ENCODE measurements at places on chromosomes 2 and 18.

GRCh38 chr2:230680463-230681170 is 32.0 kb upstream of the CAB39 start:
- no peak for DNase-seq

DNA sequence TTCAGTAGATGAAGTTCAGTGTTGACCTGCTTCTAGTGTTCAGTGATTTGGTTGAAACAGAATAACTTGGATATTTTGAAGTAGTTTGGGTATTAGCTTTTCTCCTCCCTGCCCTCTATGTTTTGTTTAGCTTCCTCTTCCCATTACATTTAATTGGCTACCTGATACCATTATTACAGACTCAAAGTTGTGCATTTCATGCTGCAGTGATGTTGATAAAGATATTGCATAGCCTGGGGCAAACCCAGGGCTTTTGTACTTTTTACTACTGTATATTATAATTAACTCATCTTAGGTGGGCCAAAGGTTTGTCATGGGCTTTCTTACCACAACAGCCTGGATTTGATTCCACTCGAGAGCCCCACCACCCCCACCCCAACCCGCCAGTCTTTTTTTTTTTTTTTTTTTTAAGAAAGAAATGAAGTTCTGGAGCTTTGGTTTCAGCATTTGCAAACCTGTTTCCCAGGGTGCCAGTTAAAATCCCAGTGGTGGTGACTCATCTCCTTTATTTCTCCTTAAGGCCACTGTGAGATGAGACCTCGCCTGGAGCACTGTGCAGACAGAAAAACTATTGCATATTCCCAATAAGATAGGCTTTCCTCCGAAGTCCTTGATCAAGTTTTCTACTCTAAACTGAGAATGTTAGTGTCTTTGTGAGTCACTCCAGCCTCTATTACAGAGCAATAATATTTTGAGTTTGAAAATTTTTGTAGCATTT is 393.7 kb upstream of the FANCL start:
- no peak for DNase-seq

DNA sequence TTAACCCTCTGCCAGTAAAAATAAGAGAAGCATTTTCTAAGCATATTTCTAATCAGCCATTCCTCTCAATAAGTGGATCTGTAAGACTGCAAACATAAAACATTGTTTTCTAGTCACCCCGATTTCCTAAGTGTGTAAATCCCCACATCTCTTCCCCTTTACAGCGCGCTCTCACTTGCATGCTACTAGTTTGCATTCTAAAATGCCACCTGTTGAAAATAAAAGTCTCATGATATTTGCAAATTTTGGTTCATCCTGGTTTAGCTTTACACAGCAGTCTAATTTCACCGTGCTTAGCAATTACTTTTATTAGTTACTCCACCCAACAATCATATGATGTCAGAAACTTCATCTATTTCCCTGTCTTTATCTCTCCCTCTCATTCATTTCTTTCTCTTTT is 1230.7 kb upstream of the ZEB2 start:
- DNase-seq = no peak

- DNase-seq = no peak
Measured at GRCh38 chr2:48105848-48106247, 199.6 kb upstream of the FBXO11 start.

GRCh38 chr2:207558079-207558491 is 28.3 kb downstream of the CREB1 start:
- no peak for DNase-seq

GRCh38 chr2:230362030-230362691 is 35.2 kb downstream of the SP140L start:
- DNase-seq = no peak

GRCh38 chr18:3151399-3152264 is 68.1 kb downstream of the MYOM1 start:
- no peak for DNase-seq

- no peak for DNase-seq
Measured at GRCh38 chr2:174776223-174776622, 12.0 kb upstream of the CHRNA1 start.

- DNase-seq = no peak
Measured at GRCh38 chr2:13413989-13414388, 697.3 kb downstream of the TRIB2 start.

DNA sequence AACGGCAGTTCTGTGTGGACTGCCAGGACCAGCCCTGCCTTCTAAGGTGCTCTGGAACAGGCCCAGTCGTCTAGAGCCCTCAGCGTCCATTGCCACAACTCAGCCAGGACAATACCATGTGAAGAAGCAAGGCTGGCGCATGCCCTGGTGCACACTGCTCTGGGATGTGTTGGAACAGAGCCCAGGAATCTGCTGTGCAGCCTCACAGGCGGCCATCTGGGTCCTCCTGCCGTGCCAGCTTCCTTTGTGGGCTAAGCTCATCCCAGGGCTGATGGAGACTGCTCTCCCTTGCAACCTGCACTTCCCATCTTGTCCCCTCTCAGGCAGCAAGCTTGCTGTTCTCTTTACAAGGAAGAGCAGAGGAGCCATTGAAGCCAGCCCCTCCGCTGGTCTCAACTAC is 246.4 kb upstream of the PXDN start:
- DNase-seq = no peak

- DNase-seq = no peak
Measured at GRCh38 chr2:16186661-16187481, 246.5 kb downstream of the MYCN start.

DNA sequence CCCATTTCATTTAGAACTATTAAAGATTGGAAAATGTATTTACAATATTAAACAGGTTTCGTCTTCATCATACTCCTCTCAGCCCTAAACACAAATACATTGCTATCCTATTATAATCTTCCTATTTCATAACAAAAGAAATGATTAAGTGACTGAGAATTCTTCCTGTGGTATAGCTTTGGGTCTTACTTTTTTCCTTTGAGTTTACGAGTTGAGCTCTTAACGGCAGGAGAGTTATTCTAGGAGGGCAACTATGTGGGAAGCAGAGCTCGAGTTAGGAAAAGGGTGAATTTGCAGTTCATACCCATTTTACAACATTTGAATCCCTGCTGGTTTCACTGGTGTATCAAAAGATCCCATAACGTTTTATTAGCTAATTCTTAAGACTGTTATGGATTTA is 105.0 kb downstream of the FIGN start:
- DNase-seq = no peak

GRCh38 chr2:7400628-7401027 is 483.4 kb downstream of the RNF144A start:
- DNase-seq = no peak

- no peak for DNase-seq
Measured at GRCh38 chr18:37412333-37412732, 153.3 kb downstream of the CELF4 start.

- no peak for DNase-seq
Measured at GRCh38 chr18:56988022-56988421, 158.9 kb upstream of the BOD1L2 start.

DNA sequence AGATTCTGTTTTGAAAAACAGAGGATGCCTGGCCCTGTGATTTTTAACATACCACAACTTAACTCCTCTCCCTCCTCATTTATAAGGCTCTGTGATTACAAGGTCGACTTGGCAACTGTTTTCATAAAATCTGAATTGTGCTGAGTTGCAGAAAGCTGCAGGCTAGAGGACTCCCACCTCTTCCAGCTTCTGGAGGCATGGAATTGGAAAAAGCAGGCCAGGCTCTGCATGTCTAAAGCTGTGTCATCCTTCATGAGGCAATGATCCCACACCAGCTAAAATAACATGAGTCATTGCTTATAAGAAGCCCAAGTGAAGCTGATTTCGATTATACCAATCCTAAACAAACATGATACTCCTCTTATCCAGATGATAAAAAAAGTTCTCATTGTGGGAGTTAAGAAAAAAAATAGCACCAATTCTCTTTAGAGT is 11.7 kb downstream of the ARHGAP28 start:
- no peak for DNase-seq

GRCh38 chr2:55876429-55877086 is 47.0 kb downstream of the EFEMP1 start:
- DNase-seq = no peak

DNA sequence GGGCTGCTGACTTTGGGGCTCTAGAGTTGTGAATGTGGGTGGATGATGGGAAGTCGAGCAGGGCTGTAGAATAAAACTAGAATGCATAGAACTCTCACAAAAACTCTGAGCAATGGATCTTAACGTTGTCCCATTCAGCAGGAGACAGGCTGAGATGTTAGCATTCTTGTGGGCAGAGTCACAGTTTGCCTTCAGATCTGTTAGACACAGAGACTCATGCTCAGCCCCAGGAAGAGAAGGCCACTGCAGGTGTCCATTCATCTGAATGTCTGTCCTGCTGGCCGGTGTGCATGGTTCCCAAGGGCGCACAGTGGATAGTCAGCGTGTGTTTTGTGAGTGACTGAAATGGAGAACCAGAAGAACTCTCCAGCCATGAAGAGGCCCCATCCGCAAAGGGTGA is 111.3 kb downstream of the TSN start:
- no peak for DNase-seq

DNA sequence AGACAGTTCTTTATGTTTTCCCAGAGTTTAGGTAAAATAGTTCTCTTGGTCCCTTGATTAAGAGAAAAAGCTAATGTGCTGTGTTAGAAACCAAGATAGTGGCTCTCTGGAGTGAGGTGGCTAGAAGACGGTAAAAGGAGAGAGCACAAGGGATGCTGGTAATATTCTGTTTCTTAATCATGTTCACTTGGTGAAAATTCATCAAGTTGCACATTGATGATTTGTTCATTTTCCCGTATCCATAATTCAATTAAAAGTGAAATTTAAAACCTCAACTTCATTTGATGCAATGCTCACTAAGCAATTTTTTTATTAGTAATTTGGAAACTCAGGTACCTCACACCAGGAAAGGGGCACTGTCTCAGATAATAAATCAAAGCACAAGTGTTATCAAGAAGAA is 113.8 kb downstream of the NBAS start:
- no peak for DNase-seq

GRCh38 chr2:155190342-155190741 is 491.8 kb downstream of the KCNJ3 start:
- DNase-seq = no peak

DNA sequence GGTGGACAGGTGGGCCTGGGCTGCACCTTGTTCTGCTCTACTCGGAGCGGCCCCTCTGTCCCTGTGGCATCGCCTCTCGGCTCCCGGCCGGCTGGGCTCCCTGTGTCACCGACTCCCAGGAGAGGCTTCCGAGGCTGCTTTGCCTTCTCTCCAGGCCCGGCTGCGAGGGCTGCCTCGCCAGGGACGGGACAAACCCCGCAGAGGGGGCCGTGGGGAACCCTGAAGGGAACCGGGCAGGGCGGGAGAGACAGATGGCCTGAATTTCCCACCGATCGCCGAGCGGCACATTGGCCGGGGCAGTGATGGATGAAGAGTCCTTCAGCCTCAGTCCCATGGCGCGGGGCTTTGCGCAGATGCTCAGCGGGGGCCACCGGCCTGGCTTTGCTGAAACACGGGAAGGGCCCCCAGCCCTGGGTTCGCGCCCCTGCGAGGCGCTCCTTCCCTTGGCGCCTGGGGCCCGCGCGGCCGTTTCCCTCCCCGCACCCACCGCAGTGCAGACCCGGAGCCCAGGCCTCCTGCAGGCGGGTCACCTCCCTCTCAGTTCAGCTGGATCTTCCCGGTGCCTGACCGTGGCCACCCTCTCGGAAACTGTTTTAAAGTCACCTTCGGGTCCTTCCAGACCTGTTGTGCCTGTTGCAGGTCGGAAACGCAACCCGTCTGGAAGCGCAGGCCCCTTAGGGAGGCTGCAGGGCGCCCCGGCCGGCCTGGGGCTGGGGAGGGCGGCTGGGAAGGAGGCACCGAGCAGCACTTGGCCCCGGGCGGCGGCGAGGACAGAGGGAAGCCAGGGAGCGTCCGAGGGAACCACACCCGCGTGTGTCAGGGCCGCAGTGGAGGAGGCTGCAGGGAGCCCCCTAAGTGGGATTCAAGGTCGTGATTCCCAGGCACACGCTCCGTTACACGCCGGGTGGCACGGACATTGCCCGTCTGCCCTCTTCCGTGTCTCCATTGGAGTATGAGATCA is 341.9 kb upstream of the SALL3 start:
- DNase-seq = no peak

DNA sequence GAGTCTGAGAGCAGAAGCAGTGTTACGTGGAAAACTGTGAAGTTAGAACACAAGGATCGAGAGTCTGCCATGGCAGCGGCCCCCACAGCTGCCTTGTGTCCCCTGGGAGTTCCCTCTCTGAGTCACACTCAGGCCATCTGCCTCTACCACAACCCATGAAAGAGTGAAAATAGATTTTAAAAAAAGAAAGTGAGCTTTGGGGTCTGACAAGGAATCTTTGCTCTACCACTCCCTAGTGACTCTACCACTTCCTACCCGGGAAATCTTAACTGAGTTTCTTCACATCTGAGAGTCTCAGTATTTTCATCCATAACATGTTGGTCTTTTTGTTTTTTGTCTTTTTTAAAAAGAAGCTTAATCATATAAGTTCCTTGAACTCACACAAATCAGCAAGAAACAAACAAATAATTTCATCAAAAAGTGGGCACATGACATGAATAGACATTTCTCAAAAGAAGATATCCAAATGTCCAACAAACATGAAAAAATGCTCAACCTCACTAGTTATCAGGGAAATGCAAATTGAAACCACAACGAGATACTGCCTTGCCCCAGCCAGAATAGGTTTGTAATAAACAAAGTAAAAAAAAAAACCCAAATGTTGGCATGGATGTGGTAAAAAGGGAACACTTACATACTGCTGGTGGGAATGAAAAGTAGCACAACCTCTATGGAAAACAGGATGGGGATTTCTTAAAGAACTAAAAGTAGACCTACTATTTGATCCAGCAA is 2.4 kb upstream of the MSGN1 start:
- DNase-seq = peak; percentile 56

GRCh38 chr2:60281730-60282129 is 271.7 kb downstream of the BCL11A start:
- DNase-seq = no peak

DNA sequence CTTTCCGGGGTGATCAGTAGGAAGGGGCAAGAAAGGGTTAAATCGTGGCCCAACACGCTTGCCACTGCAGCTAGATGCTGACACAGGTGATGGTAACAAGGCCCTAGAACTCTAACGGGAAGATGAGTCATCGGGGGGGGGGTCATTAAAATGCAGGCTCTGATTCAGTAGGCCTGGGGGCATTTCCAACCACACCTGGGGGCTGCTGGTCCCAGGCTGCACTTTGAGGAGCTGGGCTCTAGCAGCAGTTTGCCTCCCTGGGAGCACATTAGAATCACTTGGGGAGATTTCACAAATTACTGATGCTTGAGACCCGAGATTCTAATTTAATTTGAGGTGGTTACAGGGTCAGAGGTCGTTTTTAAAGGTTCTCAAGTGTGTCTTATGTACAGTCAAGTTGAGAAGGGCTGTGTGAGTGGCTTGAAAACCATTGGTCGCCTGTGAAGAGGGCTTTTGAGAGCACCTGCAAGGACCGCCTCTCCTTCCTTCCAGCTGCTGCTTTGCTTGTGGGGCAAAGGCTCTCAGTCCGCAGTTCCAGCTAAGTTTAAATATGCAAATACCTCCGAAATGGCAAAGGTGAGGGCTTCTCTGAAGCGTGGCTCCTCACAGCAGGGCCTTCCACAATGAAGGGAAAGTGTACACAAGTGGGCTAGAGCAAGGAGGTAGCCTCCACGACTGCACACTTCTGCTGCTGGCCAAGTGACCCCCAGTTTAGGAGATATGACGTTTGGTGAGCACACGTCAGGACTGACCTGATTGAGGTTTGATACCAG is 128.0 kb upstream of the MSH6 start:
- DNase-seq = peak; percentile 27

GRCh38 chr2:46451131-46451711 is 28.1 kb upstream of the TMEM247 start:
- no peak for DNase-seq

GRCh38 chr2:236718207-236718992 is 148.8 kb downstream of the ACKR3 start:
- DNase-seq = no peak
